ENCODE measurements at places on chromosomes 1 and 21.

DNA sequence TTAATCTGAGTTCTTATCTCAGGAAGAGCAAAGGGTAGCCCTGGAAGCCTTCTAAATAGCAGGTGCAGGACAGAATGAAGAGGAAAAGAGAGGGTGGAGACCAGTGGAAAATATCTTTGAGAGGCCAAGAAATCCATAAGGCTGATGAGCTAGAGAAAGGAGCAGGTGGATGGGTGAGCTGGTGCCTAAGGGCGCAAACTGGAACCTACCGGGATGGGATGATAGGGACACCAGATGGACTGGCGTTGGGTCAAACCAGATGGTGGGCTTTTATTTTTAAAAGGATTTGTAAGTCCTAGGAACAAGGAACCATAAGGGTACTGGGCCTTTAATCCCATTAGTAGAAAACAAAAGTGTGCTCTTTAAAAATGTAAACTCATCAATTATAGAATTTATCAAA lies 59.7 kb downstream of the RGL1 start:
- no peak for DNase-seq

DNA sequence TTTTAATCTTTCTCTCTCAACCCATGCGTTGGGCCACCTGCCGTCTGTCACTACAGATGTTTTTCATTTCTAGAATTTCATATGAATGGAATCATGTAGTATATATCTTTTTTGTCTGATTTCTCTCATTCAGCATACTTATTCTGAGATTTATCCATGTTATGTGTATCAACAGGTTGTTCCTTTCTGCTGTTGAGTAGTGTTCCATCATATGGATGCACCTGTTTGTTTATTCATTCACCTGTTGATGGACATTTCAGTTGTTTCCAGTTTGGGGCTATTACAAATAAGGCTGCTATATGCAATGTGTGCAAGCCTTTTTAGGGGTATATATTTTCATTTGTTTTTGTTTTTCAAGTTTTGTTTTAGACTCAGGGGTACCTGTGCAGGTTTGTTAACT lies 9.4 kb upstream of the SLC41A1 start:
- DNase-seq, result no peak

GRCh38 chr1:227942021-227942715 lies 5.6 kb downstream of the WNT9A start:
- DNase-seq, result no peak

DNA sequence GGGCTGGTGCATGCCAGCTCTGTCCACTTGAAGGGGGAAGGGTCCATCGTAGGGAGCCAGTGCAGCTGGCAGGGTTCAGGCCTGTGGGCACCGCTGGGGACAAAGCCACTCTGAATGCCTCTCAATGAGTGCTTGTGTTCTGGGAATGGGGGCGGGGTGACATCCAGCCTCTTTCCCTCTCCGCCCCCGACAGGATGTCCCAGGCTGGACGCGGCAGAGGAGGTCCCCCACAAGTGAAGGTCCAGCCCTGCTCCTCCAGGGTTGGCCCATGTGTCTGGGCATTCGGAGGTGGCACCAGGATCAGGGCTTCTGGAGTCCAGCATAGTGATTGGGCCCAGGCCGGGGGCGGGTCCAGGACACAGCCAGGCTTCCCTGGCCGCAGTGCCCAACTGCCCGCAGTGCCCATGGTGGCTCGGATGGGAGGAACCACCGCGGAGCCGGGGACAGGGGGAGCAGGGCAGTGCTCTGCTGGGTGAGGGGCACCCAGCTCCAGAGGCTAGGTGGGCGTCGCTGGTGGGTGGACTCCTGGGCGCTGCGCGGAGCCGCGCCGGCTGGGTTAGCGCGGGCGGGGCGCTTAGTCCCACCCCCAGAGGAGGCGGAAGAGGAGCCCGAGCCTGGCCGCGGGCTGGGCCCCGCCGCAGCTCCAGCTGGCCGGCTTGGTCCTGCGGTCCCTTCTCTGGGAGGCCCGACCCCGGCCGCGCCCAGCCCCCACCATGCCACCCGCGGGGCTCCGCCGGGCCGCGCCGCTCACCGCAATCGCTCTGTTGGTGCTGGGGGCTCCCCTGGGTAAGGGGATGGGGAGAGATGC lies at the start of gene SHISA4:
TSS of gene SHISA4 (plus strand) at position 617 of the 808 bp plus-strand sequence. CDS start at position 714, 97 bp downstream.
- no peak for DNase-seq

- DNase-seq, result no peak
These were observed 15.5 kb downstream of the SSBP3 start for GRCh38 chr1:54390655-54391054.

GRCh38 chr1:19582318-19582717 lies 61.8 kb upstream of the NBL1 start:
- peak; percentile 60 for DNase-seq

GRCh38 chr1:34013958-34014737 lies 150.3 kb downstream of the HMGB4 start:
- peak; percentile 2 for DNase-seq

DNA sequence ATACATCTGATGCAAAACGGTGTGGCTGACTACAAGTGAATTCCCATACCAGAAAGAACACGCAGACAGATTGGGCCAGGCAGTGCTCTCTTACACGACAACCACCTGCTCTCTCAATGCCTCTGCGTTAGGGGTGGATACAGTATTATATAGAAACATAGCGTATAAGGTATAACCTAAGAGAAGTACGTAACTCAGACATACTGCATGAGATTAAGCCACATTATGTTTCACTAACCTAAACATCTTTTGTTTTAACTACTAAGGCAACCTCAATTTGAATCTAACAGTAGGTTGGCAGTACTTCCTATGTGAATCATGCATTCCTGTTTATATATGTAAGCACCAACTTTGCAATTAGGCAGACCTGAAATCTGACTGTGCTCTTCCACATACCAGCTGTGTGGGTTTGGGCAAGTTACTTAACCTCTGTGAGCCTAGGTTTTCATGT lies 58.1 kb upstream of the COA6 start:
- DNase-seq, result no peak

- no peak for DNase-seq
These were observed 14.7 kb downstream of the NAV1 start for GRCh38 chr1:201553496-201554189.

GRCh38 chr1:116906812-116907211 lies 2.9 kb upstream of the PTGFRN start:
- DNase-seq, result no peak

DNA sequence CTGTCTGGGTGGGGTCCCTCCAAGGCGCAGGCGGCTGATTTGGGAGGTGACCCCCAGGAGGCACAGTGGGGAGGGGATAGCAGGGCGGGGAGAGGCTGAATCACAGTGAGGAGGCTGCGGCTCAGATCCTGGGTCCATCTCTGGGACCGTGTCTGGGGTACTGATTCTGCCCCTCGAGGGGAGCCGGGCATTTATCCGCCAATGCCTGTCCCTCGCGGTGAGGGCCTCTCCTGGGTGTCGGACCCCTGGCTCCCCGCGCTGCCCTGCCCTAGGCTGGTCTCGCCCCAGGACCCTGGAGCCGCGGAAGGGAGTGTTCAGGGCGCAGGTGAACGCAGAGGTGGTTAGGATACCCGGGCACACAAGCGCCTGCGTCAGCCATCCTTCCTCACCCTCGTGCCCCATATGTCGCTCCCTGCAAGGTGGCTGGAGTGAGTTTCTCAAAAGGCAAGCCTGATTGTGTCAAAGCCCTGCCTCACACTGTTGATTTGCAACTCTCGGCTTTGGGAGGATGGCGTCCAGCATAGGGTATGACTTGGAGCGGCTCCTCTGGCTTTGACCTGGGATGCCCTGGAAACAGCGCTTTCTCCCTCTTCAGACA lies 530.9 kb downstream of the PTPRU start:
- no peak for DNase-seq

DNA sequence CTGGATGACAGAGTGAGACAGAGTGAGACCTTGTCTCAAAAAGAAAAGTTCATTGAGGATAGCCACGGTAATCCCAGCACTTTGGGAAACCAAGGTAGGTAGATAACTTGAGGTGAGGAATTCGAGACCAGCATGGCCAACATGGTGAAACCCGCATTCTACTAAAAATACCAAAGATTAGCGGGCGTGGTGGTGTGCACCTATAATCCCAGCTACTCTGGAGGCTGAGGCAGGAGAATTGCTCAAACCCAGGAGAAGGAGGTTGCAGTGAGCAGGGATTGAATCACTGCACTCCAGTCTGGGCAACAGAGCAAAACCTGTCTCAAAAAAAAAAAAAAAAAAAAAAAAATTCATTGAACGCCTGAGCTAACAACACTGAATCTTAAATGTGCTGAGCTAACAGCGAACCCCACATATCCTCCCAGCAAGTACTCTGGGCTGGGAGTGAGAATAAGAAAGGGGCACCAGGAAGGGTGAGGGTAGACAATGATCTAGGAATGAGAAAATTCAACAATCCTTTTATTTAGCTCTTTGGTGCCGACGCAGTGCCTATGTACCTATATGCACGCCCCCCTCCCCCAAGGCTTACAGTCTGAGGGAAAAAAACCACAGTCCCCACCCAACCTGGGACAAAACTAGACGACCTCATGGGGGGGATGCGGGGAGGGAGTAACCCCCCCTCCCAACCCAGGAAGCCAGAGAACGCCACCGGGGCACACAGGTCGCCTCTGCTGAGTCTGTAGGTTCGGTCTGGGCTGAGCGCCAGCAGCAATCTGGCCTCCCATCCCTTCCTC lies 1.4 kb upstream of the CACNA1S start:
- DNase-seq, result no peak

DNA sequence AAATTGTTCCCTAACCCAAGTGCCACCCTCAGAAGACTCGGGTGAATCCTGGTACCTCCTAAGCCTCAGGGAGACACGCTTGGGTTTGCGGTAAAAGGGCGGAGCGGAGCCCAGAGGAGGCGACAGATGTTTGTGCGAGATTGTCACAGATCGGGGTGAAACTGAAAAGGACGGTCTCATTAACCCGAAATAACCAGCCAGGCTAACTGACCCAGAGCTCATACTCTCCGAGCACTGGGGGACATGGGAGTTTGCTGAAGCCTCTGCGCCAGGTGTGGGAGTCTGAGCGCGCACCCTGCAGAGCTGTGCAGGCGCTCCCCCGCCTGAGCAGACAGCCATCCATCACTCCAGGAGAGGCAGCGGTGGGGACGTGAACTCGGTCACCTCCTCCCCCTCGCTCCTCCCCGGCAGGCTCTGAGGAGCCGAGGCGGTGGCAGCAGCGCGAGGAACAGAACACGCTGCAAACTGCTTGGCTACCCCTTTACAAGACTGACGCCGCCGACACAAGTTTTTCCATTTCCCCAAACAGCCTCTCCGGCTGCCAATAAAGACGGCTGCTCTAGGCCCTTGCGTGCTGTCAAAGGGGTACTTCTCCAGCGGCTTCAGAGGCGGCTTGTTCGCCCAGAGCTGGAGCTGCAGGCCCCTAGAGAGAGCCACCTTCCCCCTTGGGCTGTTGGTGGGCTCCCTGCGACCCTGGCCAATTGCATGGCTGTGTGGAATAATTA lies 43.5 kb downstream of the RRAGC start:
- no peak for DNase-seq

- no peak for DNase-seq
These were observed 32.8 kb downstream of the GJA4 start for GRCh38 chr1:34825455-34826091.

DNA sequence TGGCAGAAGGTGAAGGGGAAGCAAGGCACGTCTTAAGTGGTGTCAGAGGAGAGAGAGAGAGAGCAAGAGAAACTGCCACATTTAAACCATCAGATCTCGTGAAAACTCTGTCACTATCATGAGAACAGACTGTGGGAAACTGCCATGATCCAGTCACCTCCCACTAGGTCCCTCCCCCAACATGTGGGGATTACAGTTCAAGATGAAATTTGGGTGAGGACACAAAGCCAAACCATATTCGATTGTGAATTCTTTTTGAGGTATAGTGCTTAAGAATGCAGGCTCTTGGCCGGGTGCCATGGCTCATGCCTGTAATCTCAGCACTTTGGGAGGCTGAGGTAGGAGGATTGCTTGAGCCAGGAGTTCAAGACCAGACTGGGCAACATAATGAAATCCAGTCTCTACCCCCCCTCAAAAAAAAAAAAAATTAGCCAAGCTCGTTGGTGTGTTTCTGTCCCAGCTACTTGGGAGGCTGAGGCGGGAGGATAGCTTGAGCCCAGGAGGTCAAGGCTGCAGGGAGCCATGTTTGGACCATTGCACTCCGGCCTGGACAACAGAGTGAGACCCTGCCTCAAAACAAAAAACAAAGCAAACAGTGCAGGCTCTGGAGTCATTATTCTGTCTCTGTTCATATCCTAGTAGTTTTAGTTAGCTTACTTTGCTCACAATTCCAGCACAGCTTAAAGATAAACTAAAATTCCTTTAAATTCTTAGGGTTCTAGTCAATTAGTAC lies 6.0 kb downstream of the ZCCHC17 start:
- DNase-seq, result no peak

DNA sequence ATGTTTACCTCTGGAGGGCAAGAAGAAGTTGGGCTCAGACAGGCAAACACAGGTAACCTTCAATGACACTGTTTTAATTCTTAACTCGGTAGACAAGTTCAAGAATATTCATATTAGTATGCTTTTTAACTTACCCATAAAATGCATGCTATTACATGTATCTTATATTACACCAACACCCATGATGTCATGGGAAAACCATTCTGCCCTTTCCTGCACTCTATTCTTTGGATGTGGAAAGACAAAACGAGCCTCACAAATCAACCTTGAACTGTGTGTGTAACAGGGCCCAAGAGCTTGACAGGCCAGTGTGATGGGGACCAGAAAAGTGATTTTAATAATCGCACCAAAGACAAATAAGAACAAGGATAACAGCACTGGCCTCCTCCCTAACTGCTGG lies 22.6 kb upstream of the RAP1GAP start:
- DNase-seq, result no peak

GRCh38 chr1:43466403-43466802 lies 12.7 kb upstream of the HYI start:
- no peak for DNase-seq

DNA sequence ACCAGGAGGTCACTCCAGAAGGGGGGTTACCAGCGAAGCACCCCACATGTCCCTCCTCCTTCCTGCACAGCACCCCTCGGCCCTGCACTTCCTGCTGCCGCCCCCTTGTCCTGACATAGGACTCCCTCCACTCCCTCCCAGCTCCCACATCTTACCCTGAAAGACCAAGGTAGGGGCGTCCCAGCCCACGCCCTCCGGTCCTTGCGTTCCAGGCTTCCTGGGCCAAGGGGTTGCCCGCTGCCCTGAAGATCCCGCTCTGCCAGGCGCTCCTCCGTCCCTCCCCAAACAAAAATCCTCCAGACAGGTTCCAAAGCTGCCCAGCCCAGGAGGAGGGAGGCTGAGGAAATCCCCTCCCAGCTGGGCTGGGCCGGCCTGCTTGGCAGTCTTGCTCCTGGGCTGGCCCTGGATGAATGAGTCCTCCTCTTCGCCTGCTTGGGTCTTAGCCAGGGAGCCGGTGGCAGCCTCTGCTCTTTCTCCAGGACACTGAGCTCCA lies at the start of gene RHBDL2:
TSS of gene RHBDL2 (minus strand) at position 304 of the 493 bp plus-strand sequence. CDS start 22,618 bp downstream, outside the sequence.
- DNase-seq, result no peak

GRCh38 chr1:5980314-5981008 lies 11.8 kb downstream of the NPHP4 start:
- no peak for DNase-seq

GRCh38 chr1:34701326-34702060 lies 53.4 kb upstream of the GJB5 start:
- DNase-seq, result no peak

DNA sequence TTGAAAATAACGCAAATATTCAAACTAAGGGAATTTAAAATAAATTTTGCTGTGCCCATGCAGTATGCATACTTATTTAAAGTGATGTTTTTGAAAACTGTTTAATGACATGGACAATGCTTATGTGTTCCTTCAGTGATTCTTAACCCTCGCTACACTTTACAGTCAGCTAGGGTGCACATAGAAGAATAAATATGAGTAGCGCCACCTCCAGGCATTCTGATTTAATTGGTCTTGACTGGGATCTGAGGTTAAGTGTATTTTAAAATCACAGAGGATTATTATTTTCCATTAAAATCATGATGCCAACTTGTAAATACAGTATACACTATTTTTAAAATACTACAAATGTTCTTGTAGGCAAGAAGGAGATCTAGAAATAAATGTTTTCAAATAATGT lies 373.5 kb upstream of the ADGRL4 start:
- no peak for DNase-seq

- DNase-seq, result no peak
These were observed 5.2 kb downstream of the TSPEAR start for GRCh38 chr21:44706026-44706705.

All from stimulated activated CD4-positive, alpha-beta T cell treated with anti-CD3 and anti-CD28 coated beads, Interleukin-15, amount 100 ng/mL, for 48 hours (primary cell).